G401 (cell line): ENCODE measurements at places on chromosomes 4 and X.

- no peak for DNase-seq
These were observed 1471.8 kb downstream of the PCDH7 start for GRCh38 chr4:32191961-32192360.

GRCh38 chr4:150973626-150974251 lies 41.3 kb downstream of the LRBA start:
- no peak for DNase-seq

DNA sequence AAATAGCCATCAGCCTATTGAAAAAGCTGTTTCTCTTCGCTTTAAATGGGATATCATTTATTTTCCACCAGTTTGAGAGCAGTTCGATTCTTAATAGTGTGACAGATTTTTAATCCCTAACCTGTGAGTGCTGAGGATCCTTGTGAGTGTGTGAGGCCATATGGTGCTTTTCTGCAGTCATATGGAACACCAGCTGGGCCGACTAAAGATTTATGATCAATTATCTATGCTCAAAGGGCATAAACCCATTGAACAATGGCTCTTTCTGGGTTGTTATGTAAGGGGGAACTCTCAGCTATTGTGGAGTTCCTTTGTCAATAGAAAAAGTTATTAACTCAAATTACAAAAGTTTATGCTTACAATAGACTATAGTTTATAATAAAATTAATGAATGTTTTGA lies 1003.6 kb downstream of the FAT4 start:
- DNase-seq = no peak

- DNase-seq = no peak
These were observed 60.9 kb upstream of the IBSP start for GRCh38 chr4:87738483-87738882.

DNA sequence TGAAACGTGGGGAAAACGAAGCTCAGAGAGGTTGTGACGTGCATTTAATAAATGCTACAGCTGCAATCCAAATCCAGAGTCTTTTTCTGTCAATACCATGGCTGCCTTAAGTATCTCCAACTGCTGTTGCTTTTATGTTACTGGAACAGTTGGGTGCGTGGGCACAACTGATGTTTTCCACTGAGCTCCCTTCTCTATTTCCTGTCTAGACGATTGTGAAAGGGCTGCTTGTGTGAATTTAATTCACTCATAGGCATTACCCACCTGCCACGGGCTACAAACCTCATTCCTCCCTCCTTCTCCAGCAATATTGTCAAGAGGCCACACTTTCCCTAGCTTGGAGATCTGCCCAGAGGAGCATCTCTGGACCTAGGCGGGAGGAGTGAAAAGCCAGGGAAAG lies 526.0 kb downstream of the MID1IP1 start:
- no peak for DNase-seq
